Aorta (tissue), 5 donors: ENCODE measurements at places on chromosomes 12 and 14. TPM values are rescaled to one million over a fixed set of nuclear protein-coding genes. Genes with fewer than 3 reads are reported as not detected.

GRCh38 chr14:38762426-38762825 is 340.6 kb downstream of the SEC23A start:
- no peak for DNase-seq

DNA sequence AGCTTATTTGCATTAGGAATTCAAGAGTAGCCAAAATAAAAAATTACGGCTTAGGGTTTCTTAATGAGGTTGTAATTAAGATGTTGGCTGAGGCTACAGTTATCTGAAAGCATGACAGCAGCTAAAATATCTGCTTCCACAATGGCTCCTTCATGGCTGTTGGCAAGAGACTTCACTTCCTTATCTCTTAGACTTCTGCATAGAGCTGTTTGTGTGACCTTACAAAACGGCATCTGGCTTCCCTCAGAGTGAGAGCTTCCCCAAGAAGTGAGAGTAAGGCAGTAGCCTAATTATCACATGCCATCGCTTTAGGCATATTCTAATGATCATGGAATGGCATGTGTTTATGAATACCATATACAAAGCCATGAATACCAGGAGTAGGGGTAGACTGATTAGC is 57.6 kb downstream of the CCDC59 start:
- DNase-seq, result no peak

The ARHGAP9 gene
- total RNA-seq, result 16.2 TPM

DNA sequence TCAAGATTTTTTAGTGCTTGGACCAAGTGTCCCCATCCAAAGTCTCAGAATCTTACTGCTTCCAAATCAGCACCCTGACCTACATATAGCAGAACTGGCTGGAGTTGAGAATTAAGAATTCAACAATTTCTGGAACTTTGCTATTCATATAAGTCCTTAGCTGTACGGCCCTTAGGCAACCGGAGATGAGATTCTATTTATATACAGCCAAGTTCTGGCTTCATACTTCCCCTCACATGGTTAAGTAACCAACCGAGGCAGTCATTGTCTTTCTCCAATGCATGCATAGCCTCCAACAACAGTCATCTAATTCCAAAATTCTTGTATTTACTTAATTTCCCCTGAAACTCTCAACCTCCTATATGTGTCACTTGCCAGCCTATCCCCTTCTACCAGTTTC is 76.6 kb downstream of the SINHCAF start:
- no peak for DNase-seq

DNA sequence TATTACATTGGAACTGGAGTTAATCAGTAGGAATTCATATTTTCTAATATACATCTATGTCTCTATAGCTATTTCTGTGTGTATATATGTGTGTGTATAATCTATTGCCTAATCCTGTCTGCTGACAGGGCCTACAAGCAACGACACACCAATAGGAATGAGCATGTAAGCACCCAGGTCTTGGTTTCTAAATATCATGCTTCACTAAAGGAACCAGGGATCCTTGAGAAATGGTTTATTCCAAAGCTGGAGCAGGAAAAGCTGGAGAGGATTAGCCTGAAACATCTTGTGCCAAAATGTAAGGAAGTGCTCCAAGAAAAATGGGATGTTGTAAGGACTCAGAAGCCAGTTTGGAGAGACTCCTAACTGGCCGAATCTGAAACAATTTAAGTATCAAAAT is 29.3 kb upstream of the LGALS3 start:
- no peak for DNase-seq

DNA sequence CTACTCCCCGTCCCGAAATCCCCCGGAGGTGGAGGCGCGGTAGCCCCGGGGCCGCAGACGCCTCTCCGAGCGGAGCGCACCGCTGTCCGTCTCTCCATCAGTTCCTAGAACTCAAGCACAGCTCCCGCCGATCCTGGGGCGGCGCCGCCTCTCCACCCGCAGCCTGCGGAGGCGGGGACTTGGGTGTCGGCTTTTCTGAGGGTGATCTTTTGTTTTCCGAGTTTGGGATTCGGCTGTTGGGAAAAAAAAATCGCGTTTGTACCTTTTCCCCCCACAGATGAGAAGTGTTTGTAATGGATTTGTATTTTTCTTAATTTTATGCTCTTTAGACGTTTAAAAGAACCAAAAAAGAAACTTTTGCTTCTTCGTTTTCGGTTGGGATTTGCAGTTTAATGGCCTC is 26.6 kb downstream of the LRCOL1 start:
- no peak for DNase-seq

The NPFF gene
- not detected for total RNA-seq

DNA sequence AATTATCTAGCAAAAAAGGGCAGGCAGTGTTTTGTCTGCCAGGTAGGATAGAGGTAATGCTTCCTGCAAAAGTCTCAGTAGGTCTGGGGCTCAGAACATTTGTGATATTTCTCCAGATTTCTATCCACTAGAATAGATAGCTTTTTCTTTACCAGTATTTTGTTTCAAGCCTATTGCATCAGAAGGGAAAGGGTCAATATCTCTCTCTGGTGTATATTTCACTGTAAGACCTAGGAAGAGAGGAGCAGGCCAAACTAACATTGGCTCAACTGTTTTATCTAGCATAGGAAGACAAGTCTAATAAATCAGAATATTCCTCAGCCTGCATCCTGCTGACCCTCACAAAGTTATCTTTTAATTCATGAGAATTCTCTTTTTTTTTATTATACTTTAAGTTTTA is 106.7 kb upstream of the DAAM1 start:
- no peak for DNase-seq

The NEDD8 gene
- 123 TPM for total RNA-seq

DNA sequence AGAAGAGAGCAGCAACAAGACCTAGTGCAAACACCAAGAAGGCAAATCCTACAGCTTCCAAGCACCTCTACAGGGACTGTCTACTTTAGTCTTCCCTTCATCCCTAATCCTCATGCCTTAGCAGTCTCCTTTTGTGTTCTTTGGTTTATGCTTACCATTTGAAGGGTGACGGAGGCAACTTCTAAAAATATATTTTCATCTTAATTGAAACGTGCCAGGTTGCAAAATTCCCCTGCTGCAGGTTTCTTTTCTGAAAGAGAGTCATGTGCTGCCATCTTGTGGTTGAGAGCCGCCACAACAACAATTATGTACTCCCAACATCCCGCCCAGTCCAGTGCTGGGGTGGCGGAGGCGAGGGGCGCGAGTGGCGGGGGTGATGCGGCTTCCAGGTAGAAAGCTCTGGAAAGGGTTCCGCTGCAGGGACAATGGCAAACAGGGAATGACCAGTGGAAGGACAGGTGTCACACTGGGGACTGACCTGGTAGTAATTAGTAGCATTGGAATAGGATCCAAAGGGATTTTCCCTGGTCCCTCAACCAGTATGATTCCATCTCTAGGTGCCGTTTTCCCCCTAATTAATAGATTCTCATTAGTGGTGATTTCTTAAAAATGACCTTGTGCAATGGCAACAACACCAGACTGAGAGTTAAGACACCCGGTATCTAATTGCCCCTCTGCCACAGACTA is 80.3 kb upstream of the GNG2 start:
- peak; percentile 87 for DNase-seq

The C14orf93 gene
- 8.6 TPM for total RNA-seq
